ENCODE measurements at places on chromosomes 12 and 14.
A peak's percentile ranks its signal among the peaks of the same experiment; 100 is the strongest.

DNA sequence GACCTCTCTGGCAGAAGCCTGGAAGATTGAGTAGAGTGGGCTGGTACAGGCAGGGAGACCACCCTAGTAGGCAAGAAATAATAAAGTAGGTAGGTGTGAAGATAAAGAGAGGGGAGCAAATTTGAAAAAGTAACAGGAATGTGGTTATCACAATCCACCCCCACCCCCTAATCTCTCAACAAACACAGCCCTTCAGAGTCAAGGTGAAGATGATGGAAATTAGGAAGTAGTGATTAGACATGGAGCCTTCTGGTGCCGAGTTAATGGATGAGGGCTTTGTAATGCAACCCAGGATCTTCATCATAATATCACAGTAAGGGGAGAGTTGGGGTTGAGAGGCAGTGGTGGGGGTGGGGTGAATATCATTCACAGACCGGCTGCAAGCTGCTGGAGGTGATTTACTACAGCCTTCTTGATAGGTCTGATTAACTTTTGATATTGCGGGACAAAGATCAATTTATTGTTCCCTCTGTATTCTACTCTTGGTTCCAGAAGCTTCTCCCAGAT lies 29.2 kb upstream of the CRY1 start:
- no peak for DNase-seq

DNA sequence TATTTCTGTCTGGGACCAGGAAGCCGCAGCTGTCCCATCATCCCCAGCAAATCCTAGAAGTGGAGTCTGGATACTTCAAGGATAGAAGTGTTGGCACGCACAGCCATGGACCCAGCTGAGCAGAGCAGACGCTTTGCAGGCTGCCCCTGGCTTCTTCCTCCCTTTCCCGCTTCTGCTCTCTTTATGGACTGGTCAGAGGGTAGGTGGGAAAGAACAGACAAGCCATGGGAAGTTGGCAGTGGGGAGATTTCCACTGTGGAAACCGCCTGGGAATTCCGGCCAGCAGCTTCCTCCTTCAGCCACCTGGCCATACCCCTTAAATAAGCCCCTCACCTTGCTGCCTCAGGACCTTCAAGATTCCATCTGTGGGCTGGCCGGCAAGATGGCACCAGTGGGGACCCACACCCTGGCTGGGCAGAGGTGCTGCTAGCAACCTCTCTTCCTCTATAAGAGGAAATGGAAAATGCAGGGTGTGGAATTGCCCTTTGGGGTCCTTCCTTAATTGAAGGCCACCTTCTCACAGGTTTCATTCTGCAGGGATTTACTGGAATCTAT lies 20.6 kb downstream of the OTUB2 start:
- no peak for DNase-seq

GRCh38 chr12:64192644-64193444 lies 29.3 kb downstream of the KICS2 start:
- no peak for DNase-seq

DNA sequence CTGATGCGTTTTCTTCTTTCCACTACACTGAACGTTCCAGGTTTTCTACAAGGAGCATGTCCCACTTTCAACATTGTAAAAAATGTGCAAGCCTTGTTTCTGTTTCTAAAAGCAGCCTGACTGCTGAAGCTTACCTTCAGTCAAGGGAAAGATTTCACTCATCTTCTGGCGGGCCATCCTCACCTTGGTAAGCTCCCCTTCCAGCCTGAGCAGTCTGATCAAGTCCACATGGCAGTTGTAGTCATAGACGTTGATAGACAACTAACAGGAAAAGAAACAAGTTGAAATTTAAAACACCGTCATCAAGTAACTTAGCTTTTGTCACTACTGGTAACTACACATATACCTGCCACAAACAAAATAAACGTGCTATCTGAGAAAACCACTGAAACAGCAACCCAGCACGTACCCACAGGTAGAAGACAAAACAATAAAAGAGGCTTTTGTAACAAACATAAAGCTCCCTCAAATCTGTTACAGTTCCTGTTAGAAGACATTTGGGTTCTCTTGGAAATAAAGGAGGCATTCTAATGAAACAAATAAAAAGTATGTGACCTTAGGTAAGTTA lies 11.9 kb downstream of the SART3 start:
- no peak for DNase-seq

DNA sequence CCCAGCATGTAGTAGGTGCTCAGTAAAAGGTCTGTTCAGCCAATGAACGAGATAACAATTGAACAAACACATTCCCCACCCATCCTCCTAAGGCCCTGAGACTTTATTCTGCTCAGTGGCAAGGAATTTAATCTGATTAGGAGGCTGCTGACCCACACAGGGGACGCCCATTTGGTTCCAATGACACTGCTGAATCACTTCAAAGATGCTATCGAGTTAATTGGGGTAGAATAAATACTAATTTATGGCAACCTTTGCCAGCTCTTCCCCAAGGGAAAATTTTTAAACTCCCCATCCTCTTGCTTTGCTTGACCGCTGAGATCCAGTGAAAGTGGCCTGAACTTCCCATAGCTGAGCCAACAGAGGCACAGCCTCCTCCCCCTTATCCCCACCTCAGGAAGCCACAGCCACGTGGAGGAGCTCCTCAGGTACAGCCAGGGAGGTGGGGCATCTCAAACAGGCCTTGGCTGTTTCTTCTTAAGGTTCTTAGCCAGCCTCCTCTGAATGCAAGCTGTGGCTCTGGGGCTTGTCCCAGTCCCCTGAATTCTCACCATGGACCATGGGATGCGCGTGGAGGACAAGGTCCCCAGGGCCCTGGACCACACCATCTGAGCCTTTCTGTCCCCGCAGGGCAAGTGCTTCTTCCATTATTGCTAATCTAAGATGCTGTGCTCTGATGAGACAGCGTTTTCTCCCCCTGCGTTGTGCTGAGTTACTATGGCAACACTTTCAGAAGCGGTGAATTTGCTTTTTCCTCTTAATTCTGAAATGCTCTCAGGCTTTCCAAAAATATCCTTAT lies 26.7 kb downstream of the C14orf132 start:
- DNase-seq, result no peak

GRCh38 chr14:36951380-36951911 lies 221.0 kb downstream of the SLC25A21 start:
- no peak for DNase-seq

- DNase-seq, result no peak
Observed at GRCh38 chr14:60097974-60098373, 6.3 kb downstream of the PCNX4 start.

DNA sequence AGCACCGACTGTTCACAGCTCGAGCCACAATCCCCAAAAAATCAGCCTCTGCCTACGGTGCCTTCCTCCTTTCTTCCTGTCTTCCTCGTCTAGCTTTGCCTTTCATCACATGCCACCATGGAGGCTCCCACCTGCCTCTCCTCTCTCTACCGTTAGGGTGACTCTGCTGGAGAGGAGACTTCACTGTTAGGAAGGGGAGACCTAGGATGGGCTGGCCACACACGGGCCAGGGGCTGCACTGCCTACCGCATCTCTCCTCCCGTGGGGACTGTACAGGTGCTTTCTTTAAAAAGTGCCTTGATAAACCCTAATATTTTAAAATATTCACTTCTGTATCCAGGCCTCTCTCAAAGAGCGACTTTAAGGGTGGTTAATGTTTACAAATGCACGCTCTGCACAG lies 1104.7 kb downstream of the BCL11B start:
- DNase-seq, result no peak

- DNase-seq, result no peak
Observed at GRCh38 chr12:67483871-67484554, 164.5 kb upstream of the DYRK2 start.

GRCh38 chr12:110776410-110776809 lies 33.7 kb upstream of the PPP1CC start:
- DNase-seq, result no peak

DNA sequence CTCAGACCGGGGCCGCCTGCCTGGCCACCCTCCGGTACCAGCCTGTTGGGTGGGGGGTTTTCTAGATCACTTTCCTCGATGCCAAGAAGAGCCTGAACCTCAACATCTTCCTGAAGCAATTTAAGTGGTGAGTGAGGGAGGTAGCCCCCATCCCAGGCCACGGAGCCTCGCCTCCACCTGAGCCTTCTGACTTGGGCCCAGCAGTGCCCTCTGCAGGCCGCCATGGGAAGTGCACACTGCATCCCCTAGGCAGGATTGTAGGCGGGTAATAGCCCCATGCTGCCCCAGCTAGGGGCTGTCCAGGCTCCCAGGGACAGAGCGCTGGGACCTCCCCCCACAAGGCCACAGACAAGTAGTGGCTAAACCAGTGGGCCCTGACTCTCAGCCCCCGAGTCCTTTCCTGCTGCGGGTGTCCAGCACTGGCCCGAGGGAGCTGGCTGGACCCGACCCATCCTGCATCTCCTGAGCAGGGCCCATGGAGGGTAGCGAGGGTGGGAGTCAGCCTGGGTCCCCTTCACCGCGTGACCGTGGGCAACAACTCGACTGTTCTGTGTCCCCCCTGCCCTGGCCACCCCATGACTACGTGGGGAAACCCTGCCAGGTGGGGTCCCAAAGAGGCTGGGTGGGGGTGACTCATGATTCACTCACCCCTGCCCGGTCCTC lies 15.3 kb upstream of the ADSS1 start:
- peak; percentile 68 for DNase-seq

DNA sequence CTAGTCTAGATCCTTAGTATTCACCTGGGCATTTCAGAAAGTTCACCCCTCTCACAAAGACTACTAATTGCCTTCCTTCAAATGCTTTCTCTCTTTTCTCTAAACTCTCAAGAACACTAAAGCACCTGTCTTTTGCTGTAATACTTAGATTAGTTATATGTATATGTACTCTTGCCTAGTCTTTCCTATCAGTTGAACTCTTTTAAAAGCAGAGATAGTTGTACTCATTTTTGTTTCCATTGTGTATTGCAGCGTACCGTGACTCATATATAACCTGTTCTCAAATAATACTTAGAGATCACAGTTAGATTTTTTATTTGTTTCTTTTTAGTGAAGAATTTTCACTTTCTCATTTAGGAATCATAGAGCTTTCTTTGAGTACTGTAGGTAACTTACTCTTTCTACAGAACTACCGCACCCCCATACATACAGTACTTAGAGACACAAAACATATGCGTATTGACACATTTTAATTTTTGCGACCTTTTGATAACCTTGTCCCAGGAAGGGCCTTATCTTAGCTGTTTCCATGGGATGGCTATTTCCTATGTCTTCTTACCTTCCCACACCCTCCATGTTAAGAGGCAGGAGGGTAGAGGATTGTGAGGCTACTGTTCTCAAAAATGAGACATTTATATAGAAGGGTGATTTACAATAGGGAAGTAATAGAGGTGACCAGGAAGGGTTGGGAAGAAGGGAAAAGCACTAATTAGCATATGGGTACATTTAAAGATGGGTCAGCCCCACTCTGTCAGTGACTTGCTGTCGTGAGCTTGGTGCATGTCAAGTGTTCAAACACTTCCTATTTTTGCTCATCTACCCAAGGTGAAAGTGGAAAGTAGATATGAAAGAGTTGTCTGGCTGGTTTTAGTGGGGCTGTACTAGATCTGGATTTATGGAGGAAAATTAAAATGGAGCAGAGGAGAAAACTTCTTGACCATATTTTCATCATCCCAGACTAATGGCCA lies 74.3 kb downstream of the PLEKHA5 start:
- no peak for DNase-seq

DNA sequence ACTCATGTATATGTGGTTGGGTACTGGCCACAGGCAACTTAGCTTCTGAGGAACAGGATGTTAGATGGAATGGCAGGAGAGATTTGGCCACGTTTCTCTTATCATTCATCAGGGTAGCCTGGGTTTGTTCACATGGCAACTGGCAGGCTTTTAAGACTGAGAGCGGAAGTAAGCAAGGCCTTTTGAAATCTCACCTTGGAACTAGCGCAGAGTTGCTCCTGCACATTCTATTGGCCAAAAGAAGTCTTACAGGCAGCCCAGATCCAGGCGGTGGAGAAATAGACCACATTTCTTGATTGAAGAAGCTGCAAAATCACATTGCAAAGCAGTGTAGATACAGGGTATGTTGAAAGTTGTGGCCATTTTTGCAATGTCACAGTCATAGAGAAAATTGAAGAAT lies 3.7 kb downstream of the CLEC4A start:
- peak; percentile 59 for DNase-seq

- no peak for DNase-seq
Observed at GRCh38 chr14:75044322-75044721, 6.9 kb downstream of the MLH3 start.

GRCh38 chr14:31024577-31025366 lies 677 bp upstream of the AP4S1 start:
- peak; percentile 3 for DNase-seq

- DNase-seq, result no peak
Observed at GRCh38 chr12:45363903-45364302, 148.0 kb downstream of the ANO6 start.

GRCh38 chr12:67994046-67994445 lies 4.8 kb downstream of the IFNG-AS1 start:
- DNase-seq, result no peak

- no peak for DNase-seq
Observed at GRCh38 chr12:27870939-27871338, 90.9 kb upstream of the MANSC4 start.

GRCh38 chr14:47490766-47491165 lies 184.6 kb downstream of the MDGA2 start:
- no peak for DNase-seq

DNA sequence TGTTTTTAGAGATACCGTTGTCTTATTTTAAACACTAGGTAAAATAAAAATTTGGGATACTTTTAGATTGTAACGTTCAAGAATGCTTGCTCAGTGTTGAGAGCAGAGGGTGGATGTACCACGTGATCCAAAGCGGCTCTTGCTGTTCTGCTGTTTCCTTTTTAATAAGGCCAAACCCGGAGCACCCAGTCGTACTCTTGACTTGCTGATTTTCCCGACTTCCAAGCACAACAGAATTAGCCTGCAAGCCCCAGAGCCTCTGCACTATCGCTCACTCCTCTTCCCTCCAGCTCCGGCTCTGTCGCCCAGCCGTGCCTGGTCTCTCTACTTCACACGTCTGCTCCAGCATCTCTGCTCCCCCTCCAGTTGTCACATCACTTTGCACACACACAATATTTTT lies 77.3 kb downstream of the EMP1 start:
- no peak for DNase-seq

DNA sequence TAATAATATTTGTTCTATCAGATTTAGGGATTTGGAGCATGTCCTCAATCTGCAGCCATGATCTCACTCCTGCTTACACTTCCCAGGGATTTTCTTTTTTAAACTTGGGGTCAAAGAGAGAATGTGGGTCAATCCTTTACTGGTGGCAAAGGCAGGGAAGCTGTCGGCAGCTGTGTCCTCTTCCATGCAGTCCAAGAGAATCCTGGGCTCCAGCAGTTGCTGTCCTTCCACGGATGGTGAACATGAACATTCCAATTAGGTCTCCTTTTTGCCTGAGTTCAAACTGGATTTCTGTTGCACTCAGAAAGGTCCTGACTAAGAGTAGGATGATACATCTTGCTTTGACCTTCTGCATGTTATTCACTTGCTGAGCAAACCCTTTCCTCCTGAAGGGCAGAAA lies 73.9 kb downstream of the ARL6IP4 start:
- no peak for DNase-seq

GRCh38 chr14:60636879-60637478 lies 12.3 kb downstream of the SIX1 start:
- DNase-seq, result no peak

DNA sequence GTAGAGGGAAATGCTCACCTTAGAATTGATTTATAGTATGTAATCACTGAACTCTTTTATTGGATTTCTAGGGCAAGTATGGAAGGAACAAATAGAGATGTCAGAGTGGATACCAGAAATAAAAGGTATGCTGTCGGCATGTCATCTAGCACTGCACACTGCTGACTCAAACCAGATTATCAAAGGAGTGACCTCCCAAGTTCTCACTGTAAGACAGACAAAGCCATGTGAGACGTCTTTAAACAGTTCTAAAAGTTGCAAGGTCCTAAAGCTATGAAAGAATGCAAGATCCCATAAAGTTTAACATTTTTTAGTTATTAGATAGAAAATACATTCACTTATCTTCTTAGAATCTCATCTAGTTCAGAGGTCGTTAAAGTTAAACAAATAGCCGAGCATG lies 70.0 kb upstream of the CPM start:
- DNase-seq, result no peak

Data from inflammatory macrophage (primary cell).